ENCODE measurements at places on chromosomes 12 and 14.
A peak's percentile ranks its signal among the peaks of the same experiment; 100 is the strongest.

GRCh38 chr12:70033310-70033709, 208.3 kb downstream of the MYRFL start:
- no peak for DNase-seq

- DNase-seq: no peak
These were observed 103.1 kb downstream of the RFLNA start for GRCh38 chr12:124397807-124398577.

GRCh38 chr12:47343684-47344567, 264.2 kb upstream of the AMIGO2 start:
- DNase-seq: no peak

GRCh38 chr12:90338365-90338764, 616.6 kb downstream of the CCER1 start:
- DNase-seq: no peak

DNA sequence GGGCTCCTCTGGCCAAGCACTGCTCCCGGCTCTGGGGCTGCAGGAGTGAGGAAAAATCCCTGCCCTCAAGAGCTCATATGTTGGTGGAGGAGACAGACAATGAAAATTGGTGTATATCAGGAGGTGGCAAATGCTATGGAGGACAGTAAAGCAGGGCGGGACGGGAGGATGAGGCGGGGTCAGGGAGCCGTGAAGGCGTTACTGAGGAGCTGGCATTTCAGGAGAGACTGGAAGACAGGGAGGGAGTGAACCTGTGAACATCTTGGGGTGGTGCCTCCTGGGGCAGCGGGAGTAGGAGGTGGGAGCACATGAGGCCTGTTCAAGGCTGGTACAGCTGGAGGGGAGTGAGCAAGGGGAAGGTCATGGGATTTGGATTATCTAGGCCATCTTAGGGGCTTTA, 26.6 kb downstream of the TSPAN9 start:
- no peak for DNase-seq

DNA sequence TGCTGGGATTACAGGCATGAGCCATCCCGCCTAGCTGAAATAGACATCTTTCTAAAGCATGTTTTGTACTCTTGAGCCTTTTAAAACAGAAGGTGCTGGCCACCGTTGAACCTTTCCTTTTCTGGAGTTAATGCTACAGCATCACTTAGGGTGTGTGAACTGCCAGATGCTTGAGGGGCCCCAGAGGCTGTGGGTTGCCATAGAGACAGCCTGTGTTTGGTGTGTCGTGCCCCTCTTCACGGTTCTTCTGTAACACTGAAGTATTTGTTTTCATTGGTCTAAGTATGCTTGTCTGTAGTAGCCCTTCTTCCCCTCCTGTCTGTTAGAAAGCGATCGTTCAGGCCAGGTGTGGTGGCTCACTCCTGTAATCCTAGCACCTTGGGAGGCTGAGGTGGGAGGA, 30.8 kb downstream of the PLEKHG3 start:
- no peak for DNase-seq

DNA sequence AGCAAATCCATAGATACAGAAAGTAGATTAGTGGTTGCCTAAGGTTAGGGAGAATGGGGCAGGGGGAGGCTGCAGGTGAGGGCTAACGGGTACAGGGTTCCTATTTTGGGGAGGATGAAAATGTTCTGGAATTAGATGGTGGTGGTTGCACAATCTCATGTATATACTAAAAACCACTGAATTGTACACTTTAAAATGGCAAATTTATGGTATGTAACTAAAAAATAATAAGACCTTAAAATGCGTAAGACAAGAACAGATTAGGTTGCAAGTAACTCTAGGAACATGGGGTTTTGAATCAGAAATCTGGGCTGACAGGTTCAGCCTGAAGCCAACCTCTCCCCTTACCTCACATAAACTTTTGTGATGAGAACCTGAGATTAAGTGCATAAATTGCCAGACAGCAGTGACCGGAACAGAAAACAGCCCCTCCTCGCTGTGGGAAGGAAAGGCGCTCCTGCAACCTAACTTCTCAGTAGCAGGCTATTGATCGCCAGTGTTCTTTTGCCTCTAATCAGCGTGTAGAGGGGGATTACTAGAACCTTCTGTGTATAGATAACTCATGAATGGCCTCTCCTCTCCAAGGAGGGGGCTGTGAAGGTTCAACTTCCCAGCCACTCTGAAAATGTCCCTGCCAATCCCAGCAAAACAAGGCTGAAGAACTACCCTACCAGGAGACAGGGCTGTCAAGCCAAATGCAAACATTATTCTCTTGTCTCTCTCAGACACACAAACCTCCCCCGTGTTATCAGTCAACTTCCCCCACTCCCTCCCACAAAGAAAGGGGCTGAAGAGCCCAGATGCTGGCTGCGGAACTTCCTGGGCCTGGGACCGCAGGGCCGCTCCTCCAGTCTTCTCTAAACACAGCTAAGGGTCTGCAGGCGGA, 1.9 kb downstream of the SSH1 start:
- no peak for DNase-seq

- DNase-seq: no peak
These were observed 129.2 kb downstream of the DIP2B start for GRCh38 chr12:50633955-50634354.

- no peak for DNase-seq
These were observed 297.4 kb upstream of the RTL1 start for GRCh38 chr14:101200650-101201516.

DNA sequence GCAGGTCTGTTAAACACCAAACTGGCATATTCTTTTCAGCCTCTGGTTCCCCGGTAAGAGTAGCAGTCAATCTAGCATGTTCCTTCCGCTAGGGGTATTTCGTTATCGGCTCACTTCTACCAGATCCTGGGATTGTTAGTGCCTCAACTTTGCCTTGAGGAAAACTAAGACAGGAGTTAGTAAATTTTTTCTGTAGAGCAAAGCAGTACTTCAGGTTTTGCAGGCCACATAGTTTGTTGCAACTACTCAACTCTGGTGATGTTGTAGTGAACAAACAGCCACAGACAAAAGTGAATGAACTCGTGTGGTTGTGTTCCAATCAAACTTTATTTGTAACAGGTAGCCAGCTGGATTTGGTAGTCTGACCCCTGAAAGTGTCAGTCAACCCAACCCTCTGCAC, 6.3 kb upstream of the CDH24 start:
- DNase-seq: no peak

GRCh38 chr14:31966896-31967668, 110.0 kb upstream of the ARHGAP5 start:
- no peak for DNase-seq

GRCh38 chr14:66152747-66153146, 333.4 kb upstream of the CCDC196 start:
- DNase-seq: no peak

GRCh38 chr14:101960225-101960624, 4.1 kb upstream of the DYNC1H1 start:
- no peak for DNase-seq

DNA sequence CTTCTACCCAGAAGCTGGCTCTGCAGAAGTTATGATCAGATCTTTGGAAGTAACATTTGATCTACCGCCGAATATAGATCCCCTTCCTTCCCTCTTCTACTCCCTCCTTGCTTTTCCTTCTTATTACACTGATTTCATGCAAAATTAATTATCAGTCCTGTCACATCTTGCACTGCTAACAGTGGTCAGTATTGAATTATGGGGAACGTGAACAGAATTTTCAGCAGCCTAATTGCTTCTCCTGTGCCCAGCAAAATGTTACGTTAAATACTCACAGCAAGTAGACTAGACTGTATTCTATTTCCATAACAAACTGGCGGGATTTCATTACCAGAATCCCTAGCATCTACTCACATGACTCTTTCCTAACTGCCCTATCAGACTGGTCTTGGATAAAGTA, 596.9 kb downstream of the DIO2 start:
- DNase-seq: no peak

- DNase-seq: no peak
These were observed 55.8 kb upstream of the LRIG3 start for GRCh38 chr12:58976146-58976545.

GRCh38 chr12:94621662-94622359, 28.5 kb downstream of the TMCC3 start:
- no peak for DNase-seq

- peak; percentile 25 for DNase-seq
These were observed 157.5 kb upstream of the HIF1A start for GRCh38 chr14:61537563-61538463.

GRCh38 chr12:104708891-104709290, 249.2 kb downstream of the SLC41A2 start:
- no peak for DNase-seq

- no peak for DNase-seq
These were observed 43.9 kb upstream of the TESC start for GRCh38 chr12:117143008-117143532.

- no peak for DNase-seq
These were observed 92.2 kb downstream of the GALNT9 start for GRCh38 chr12:132236930-132237771.

DNA sequence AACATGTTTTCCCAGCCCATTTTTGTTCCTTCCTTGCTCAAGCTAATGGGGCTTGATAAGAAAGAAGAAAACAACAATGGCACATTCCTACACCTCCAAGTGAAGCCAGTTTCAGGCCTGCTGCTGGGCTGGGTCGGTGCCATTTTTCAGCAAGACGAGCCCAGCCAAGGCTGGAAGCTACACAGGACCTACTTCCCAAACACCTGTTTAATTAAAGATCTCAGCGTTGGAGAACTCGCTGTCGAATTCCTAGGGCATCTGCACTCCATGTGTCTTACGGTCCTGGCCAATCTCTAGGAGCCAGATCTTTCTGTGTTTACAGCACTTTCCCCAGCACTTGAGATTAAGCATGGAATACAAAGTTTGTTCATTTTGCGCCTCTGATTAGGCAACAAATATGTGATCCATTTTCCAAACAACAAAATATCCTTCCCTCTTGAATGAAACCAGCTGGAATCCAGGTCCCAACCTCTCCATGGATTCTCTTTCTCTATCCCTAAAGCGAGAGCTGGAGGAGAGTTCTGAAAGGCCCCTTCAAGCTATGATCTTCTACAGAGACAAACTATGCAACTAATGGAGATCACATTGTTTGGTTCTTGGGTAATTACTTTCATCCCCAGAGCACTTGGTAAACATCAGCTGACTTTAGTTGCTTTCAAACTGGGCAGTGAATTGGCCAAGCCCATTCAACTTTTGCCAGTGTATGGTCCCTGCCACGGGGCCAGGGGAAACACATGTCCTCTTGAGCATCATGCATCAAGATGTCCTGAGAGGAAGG, 34.3 kb upstream of the TC2N start:
- no peak for DNase-seq

- DNase-seq: no peak
These were observed 62.2 kb downstream of the PRMT8 start for GRCh38 chr12:3553221-3553620.

DNA sequence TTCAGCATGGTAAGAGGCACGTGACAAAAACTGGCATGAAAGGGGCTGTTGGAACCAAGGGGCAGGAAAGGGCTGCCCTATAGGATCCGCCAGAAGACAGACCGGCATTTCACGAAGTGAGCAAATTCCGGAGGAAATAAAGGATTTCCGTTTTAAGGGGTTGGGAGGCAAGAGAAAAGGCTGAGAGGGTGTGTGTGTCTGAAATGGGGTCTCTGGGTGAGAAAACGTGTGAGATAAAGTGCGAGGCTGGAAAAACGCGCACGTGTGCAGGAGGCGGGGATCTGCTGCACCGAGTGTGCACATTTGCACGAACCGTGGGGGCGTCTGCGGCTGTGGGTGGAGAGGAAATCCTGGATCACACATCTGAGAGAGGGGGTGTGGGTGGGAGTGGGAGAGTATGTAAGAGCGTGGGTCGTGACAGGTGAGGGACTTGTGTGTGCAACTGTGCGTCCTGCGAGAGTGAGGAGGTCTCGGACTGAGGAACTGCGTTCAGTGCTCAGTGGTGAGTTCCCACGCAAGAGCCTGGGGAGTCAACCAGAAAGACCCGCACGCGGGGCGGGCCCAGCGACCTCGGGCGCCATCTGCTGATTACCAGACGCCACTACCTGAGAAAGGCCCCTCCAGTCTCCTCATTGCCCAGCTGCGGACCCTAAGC, 37.0 kb upstream of the P2RX7 start:
- DNase-seq: peak; percentile 69

GRCh38 chr14:90849787-90850444, 33.7 kb upstream of the TTC7B start:
- DNase-seq: no peak

DNA sequence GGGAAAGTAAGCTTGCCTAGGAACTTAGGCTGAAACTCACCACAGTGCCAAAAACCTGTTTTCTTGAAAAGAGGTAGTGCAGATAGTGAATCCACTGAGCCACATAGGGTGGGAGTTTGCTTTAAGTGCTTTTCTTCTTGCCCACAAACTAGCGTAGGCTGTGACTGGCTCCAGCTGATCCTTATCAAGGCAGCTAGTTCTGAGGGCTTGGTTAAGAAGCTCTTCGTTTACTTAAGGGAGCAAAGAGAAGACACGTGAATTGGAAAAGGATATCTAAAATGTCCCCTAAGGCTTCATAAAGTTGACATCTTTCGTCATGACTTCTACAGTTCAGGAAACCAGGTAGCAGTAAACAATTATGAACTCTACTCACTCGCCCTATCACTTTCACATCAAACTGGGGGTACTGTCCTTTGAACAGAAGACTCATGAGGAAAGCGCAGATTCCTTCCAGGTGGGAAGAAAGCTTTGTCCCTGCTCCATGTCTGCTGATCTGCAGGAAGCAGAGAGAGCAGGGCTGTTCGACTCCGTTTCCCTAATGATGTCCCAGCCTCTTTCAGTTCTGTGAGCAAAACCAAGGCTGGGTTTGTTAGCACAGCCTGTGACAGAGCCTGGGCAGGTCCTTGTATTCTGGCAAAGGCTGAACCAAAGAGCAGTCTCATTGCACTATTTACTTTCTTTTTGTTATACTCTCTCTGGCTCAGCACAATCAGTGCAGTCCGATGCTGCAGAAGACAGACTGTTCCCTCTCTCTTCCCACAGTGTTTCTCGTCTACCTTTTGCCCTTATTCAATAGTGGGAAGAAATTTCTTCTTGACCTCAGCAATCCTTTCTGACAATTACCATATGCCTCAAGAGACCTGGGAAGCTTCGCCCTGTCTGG, 93.5 kb upstream of the ETV6 start:
- no peak for DNase-seq

DNA sequence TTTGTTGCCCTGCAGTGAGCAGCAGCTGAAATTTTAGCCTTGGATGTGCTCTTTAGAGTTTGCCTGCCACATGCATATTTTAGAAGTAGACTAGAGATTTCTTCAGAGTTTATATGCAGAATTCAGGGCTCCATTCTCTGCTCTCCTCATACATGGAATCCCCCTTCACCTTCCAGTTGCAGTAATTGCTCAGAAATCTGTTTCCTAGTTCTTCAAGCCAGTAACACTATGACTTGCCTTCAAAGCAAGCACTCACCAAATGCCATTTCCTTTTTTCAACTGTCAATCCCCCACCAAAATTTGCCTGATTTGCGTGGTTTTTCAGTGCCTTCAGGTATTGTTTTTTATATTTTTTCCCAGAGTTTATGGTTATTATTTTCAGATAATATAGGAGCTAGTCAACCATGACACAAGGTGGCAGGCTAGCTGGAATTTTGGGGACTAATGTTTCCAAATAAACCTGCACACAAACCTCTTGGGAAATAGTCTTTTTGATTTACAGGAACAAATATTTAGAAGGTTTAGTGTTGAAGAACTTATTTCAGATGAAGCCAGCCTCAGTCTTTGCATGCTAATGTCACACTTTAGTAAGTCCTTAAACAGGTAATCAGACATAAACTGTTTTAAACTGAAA, 79.2 kb downstream of the ASCL1 start:
- DNase-seq: no peak

- no peak for DNase-seq
These were observed 40.2 kb downstream of the ETV6 start for GRCh38 chr12:11689591-11690186.

GRCh38 chr12:10511756-10512355, 6.2 kb downstream of the EIF2S3B start:
- DNase-seq: no peak

- no peak for DNase-seq
These were observed 105.3 kb upstream of the FOXG1 start for GRCh38 chr14:28661171-28661772.

GRCh38 chr12:31444736-31445135, 118.8 kb upstream of the SINHCAF start:
- DNase-seq: no peak
